Activated CD4-positive, alpha-beta T cell treated with anti-CD3 and anti-CD28 coated beads for 36 hours (primary cell): ENCODE measurements at places on chromosomes 11 and 22. TPM values are rescaled to one million over a fixed set of nuclear protein-coding genes. Genes with fewer than 3 reads are reported as not detected.

Gene RAB30
- total RNA-seq = 13.2 TPM

Gene ROBO4
- total RNA-seq = not detected

Gene C2CD3
- 28.0 TPM for total RNA-seq

Gene UBASH3B
- 16.2 TPM for total RNA-seq

Gene RASSF10
- total RNA-seq = not detected

Gene ZNF74
- total RNA-seq = 10.3 TPM

Gene OR5B21
- total RNA-seq = 0.33 TPM

Gene POTEH
- not detected for total RNA-seq

DNA sequence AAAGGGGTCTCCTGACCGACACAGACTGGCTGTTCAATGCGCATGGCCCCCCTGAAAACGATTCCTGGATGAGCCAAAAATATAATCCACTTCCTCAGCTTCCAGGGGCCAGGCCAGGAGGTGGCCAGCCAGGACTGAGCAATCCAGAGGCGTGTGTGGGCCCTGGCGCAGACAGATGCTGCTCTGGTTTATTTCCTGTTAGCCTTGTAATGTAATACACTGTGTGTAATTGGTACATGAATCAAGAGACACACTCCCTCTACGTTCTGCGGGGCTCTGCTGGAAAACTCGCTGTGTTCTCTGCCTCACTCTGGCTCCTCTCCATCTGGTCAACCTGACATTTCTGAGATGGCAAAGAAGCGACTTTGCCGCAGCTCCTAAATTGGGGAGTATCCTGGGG, 26.3 kb upstream of the ISX start:
- DNase-seq = no peak
- H3K4me3 ChIP-seq = no peak overlapping the region
- H3K36me3 ChIP-seq = no peaks in the 10 kb centered on the region
- peaks cover 7% of the 10 kb centered on the region for H3K27me3 ChIP-seq
- H3K27ac ChIP-seq = no peak overlapping the region
- H3K4me1 ChIP-seq = no peaks in the 10 kb centered on the region

DNA sequence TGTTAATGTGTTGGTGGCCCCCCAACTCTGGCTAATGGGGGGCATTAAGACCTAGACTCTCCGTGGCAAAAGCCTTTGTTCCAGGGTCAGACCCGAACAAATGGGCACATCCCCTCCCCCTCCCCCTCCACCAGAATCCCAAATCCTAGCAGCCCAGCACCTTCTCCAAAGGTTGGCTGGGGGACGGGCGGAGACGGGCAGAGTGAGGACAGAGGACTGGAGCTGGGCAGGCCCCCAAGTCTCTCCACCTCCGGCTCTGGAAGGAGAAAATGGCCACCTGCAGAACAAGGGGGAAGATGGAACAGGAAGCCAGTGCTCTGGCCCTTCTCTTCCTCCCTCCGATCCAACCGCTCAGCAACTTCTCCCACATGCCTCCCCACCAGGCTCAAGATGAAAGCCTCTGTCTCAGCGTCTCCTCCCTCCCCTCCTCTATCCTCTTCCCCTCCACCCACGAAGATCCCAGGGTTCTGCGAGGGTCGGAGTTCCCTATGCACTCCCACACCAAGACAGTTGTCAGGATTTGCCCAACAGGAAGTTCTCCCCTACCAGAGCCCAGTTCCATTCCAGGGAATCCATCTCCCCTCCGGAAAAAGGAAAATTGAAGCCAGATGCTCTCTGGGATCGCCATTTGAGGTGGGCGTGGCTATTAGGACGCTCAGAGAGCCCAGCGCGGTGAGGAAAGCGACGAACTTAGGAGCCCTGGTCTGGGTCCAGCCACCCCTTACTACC, 20.1 kb downstream of the ADA2 start:
- no peaks in the 10 kb centered on the region for H3K27me3 ChIP-seq
- H3K27ac ChIP-seq = no peak overlapping the region
- no peak for DNase-seq
- H3K36me3 ChIP-seq = peaks cover 9% of the 10 kb centered on the region
- peaks cover 3% of the 10 kb centered on the region for H3K4me1 ChIP-seq
- H3K4me3 ChIP-seq = no peak overlapping the region

- peak; percentile 30 for DNase-seq
- H3K4me3 ChIP-seq = peak overlapping the region; percentile 99
- peaks cover 63% of the 10 kb centered on the region for H3K36me3 ChIP-seq
- H3K27me3 ChIP-seq = no peaks in the 10 kb centered on the region
- peak overlapping the region; percentile 98 for H3K27ac ChIP-seq
Observed at GRCh38 chr11:65083134-65083833, 556 bp downstream of the CDCA5 start.

DNA sequence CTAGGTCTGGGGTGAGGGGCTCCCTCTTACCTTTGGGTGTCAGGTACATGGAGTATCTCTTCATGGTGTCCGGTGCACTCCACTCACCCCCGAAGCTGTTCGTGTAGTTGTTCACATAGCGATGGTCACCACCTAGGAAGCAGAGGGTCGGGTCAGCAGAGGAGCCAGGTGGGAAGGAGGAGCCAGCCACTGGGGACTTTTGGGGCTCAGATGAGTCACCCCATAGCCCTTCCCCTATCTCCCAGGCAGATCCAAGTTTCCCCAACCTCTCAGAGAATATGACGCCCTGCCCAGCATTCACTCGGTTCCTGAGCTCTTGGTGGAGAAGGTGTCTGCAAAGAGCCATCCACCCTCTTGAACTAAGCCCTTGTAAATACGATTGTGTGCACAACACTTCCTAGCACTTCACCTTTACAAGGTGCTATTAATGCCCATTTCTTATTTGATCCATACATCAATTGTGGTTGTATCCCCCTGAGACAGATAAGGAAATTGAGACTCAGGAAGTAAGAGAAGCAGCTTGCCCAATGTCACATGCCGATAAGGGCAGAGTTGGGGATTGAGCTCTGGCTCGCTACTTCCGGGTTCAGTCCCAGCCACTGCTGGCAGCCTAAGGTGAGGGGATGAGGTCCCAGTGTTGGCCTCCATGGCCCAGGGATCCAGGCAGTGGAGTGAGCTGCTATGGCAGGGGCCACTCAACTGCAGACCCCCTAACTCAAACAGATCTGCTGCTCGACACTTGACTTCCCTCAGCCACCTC, 14.8 kb downstream of the TRIM29 start:
- no peak overlapping the region for H3K27ac ChIP-seq
- no peak overlapping the region for H3K4me3 ChIP-seq
- DNase-seq = no peak
- no peaks in the 10 kb centered on the region for H3K27me3 ChIP-seq

DNA sequence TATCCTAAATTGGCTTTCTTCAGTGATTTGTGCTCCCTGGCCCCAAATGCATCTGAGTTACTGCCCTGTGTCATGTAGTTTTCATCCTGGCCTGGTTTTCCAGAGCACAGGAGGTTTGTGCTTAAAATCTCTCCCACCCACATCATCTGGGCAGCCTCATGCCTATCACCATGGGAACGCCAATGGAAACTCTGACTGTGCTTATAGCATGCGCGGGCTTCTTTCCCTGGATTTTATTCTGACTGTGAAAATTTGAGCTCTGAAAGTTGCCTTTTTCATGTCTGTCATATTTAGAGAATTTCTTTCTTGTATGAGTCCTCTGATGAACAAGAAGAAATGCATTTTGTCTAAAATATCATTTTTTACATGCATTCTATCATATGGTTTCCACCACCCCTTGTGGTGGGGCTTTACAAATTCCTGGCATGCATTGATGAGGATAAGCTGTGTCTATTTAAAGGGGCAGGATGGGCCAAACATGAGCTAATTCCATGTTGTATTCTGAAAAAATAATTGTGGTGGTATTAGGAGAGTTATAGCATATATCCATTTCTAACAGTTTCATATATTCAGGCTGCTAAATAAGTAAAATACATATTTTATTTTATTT, 55.1 kb downstream of the IRAG1 start:
- H3K27me3 ChIP-seq = no peaks in the 10 kb centered on the region
- DNase-seq = no peak
- H3K4me3 ChIP-seq = no peak overlapping the region
- no peaks in the 10 kb centered on the region for H3K36me3 ChIP-seq
- no peaks in the 10 kb centered on the region for H3K4me1 ChIP-seq

DNA sequence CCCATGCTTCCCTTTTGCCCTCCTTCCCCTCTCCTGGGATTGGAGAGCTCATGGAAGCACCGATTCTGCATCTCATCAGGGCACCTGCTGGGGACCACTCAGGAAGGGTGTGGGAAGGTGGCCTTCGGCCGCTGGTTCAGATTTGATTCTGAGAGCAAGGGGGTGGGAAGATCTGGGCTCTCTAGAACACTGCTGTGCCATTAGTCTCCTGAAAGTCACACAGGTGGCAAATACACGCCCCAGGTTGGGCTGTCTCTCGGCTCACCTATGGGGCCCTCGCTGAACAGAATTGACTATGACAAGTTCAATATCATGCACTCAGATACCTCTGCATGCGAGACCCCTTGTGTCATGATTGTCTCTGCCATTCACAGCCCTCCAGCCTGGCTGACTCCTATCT, 12.8 kb upstream of the APOBEC3A start:
- H3K36me3 ChIP-seq = no peaks in the 10 kb centered on the region
- no peak overlapping the region for H3K27ac ChIP-seq
- DNase-seq = no peak
- peaks cover 49% of the 10 kb centered on the region for H3K4me1 ChIP-seq

GRCh38 chr22:20464096-20464614, 26.5 kb upstream of the SCARF2 start:
- no peak overlapping the region for H3K4me3 ChIP-seq
- peaks cover 22% of the 10 kb centered on the region for H3K36me3 ChIP-seq
- no peaks in the 10 kb centered on the region for H3K27me3 ChIP-seq
- peak; percentile 78 for DNase-seq

DNA sequence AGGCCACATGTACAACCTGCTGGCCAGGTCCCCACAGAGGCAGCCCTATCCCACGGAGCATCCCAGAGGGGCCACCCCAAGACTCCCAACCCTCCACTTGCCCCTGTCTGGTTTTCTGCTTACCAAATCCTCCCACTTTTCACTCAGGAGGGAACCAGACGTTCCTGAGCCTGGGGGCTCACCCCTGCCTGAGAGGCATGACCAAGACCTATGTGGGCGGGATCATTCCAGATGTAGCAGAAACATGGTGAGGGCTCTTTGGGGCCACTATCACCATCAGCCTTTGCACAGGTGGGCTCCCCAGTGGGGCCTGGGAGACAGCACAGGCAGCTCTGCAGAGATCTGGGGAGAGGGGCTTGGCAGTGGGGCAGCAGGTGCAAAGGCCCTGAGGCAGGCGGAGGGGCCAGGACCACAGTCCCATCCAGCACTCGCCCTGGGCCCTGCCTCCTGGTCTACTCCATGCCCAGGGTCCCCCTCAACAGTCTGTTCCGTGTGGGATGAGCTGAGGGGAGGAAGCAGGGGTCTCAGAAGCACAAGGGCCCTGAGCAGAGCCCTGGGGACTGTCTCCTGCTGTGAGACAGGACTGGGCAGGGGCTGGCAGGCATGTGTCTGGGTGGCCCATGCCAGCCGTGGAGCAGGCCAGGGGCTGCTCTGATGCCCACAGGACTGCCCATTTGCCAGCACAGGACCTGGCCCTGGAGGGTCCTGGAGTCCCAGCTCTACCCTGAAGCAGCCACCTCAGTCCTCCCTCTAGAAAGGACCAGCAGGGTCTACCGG, 9.4 kb downstream of the PIM3 start:
- H3K4me1 ChIP-seq = peaks cover 35% of the 10 kb centered on the region
- no peak overlapping the region for H3K4me3 ChIP-seq
- peak overlapping the region; percentile 93 for H3K27ac ChIP-seq
- peaks cover 4% of the 10 kb centered on the region for H3K36me3 ChIP-seq

- no peak overlapping the region for H3K27ac ChIP-seq
- DNase-seq = no peak
- no peaks in the 10 kb centered on the region for H3K4me1 ChIP-seq
Observed at GRCh38 chr22:42683578-42684283, 34.5 kb upstream of the CYB5R3 start.

- no peaks in the 10 kb centered on the region for H3K27me3 ChIP-seq
- H3K27ac ChIP-seq = no peak overlapping the region
- peak overlapping the region; percentile 55 for H3K4me3 ChIP-seq
- DNase-seq = peak; percentile 74
- no peaks in the 10 kb centered on the region for H3K36me3 ChIP-seq
Observed at GRCh38 chr11:121426476-121427399, 25.4 kb upstream of the SORL1 start.

GRCh38 chr22:24421428-24421931, 5.9 kb upstream of the ADORA2A start:
- peak; percentile 67 for DNase-seq
- no peak overlapping the region for H3K4me3 ChIP-seq
- no peak overlapping the region for H3K27ac ChIP-seq
- peaks cover 3% of the 10 kb centered on the region for H3K27me3 ChIP-seq

DNA sequence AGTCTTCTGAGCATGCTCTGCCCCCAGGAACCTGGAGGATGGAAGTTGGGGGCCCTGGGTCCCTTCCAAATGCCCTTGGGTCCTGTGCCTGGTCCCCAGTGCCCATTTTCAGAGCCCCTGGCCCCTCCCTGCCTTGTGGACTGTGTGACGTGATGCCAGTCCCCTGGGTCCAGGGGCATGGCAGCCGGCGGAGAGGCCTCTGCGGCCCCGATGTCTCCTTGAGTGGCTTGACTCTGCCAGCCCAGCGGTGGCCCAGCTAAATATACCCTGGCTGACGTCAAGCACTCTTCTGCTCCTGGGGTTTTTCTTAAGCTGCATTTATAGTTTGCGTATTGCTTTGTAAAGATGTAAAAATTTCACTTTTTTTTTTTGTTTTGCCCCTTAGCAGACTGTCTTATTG, 35.2 kb upstream of the PARVG start:
- no peak for DNase-seq
- no peak overlapping the region for H3K4me3 ChIP-seq
- H3K36me3 ChIP-seq = peaks cover 2% of the 10 kb centered on the region

- H3K27me3 ChIP-seq = peaks cover 46% of the 10 kb centered on the region
- H3K36me3 ChIP-seq = no peaks in the 10 kb centered on the region
- H3K4me1 ChIP-seq = no peaks in the 10 kb centered on the region
- no peak for DNase-seq
- H3K27ac ChIP-seq = no peak overlapping the region
- no peak overlapping the region for H3K4me3 ChIP-seq
Observed at GRCh38 chr11:125175896-125176575, 11.5 kb downstream of the PKNOX2 start.

DNA sequence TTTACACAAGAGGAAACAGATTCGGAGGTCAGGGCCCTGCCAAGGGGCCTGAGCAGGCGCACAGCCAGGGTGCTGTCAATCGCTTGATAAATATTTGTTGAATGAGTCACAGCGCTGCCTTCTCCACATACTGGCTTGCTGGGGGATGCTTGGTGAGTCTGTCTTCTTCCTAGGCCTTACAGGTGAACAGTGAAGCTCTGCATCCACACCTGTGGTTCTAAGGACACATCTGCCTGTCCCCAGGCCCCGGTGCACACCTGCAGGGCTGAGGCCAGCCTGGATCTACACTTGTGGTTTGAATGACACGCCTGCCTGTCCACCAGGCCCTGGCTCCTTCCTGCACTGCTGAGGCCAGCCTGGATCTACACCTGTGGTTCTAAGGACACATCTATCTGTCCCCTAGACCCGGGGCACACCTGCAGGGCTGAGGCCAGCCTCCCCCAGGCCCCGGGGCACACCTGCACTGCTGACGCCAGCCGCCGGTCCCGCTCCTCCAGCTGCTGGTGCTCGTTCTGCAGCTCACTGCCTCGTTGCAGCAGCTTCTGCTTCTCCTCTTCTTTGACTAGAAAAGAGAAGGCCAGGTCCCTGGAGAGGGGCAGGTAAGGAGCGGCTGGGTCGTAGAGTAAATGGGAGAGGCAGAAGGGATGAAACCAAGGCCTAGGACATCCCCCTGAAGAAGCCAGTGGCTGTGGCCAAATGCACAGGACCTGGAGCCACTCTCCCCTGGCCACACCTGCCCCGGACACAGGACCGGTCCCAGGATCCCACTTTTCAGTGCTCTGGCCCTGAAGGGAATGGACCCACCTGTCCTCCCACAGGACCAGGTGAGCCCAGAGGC, 124.6 kb downstream of the PHF21B start:
- no peaks in the 10 kb centered on the region for H3K36me3 ChIP-seq
- H3K4me1 ChIP-seq = no peaks in the 10 kb centered on the region
- H3K4me3 ChIP-seq = no peak overlapping the region
- H3K27me3 ChIP-seq = no peaks in the 10 kb centered on the region
- no peak for DNase-seq
- H3K27ac ChIP-seq = no peak overlapping the region
